ENCODE measurements at places on chromosomes 6 and 20.

DNA sequence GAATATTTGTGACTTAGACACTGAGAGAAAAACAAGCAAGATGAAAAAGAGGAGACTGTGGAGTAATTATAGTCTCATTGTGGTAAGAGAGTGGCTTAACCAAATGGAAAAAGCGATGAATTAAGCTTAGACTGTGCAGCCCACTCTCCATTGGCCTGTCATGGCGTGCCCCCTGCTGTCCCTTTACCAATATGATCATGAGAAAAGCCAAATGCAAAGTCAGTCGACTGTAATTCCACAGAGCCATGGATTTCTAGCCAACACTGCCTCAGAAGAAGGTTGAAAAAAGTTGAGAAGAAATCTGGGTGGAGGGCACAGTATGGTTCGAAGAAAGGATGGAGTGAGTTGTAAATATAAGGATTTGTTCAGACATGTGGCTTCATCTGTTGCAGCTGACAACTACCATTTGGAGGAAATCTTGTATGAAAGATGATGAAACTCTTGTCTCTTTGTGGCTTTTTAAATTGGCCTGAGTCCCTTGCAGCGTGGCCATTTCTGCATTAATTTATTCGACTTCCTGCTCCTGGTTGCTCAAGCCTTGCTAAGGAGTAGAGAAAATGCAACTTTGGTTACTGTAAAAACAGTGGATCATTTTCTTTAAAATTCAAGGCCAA, 251.4 kb downstream of the DOK5 start:
- no peak for DNase-seq

DNA sequence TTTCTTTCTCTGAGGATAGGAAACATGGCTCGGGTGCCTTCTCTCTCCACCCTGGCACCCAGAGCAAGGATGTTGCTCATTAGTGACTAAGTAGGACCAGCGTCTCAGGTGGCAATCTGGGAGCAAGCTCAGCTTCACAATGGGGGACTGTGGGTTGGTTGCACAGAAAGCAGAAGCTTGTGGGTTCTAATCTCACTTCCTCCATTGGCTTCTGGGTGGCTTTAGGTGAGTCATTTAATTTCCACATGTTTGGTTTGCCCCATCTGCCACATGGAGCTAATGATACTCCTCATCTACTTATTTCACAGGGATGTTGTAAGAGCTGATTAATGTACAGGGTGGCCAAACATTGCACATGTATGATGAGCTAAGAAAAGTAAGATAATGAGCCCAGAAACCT, 54.8 kb upstream of the AKIRIN2 start:
- DNase-seq = no peak

DNA sequence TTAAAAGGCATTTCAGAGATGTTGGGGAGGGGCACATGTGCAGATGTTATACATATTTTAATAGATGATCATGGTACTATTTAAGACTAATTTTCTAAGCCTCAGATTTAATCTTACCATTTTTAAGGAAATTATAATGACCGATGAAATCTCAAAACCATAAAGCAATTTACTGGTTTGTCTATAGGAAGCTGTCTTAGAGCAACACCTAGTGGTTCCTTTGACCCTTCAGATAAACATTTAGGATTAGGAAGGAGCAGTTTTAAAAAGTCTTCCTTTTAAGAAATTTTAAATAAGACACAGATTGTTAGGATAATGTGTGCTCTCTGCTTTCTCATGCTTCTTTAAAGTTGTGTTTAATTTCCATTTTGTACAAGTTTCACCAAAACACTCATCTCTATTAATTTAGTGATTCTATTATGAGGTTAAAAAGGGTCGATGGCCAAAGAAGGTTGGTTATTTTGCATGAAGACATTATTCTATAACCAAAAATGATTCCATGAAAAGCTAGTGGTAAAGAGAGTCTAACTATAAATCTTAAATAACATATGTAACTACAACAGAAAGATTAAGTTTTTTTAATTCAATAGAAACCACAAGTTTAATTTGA, 376.4 kb downstream of the HACE1 start:
- no peak for DNase-seq

GRCh38 chr6:36204068-36204753, 7.7 kb downstream of the BRPF3 start:
- DNase-seq = peak; percentile 18

DNA sequence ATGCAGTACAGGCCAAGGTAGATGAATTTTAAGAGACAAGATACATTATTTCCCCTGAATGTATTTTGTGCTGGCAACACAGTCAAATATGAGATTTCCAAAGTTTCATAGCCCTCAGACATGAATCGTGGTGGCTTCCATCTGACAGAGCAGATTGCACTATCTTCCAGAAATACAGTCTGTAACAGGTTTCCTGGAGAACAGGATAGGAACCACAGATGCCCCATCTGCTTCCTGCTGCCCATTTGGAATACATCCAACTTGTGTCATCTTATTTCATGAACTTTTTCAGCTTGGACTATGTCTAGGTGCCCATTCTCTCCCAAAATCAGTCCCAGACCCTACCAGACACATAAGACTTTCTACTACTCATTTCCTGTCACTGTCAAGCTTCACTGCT, 426.0 kb downstream of the KIF16B start:
- no peak for DNase-seq

GRCh38 chr6:102761872-102762271, 1368.4 kb downstream of the GRIK2 start:
- DNase-seq = no peak

GRCh38 chr20:51985013-51985415, 182.7 kb upstream of the SALL4 start:
- DNase-seq = no peak

GRCh38 chr6:12595161-12595811, 121.3 kb upstream of the PHACTR1 start:
- DNase-seq = no peak

DNA sequence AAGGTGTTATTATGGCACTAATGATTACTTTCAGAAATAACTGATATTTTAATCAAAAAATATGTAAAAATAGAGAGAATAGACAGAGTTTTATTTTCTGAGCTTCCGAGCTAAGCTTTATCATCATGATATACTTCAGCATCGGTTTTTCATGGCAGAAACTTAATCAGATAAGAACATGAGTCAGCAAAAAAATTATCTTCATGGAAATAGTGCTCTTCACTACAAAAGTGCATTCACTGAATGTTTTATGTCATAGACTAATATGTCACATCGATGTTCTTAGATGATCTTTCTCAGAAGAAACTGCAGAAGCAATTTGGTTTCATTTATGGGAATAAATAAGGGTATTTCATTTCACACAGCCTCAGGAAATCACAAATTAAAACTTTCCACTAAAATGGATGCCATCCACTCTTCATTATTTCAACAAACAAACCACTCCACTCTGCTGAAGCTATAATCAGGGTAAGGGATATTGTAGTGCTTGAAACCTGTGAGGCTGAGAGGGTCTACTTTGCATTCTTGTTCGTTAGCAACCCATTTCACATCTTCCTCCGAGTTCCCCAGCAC, 10.2 kb upstream of the MAP3K7 start:
- DNase-seq = no peak

- no peak for DNase-seq
Observed at GRCh38 chr6:166924531-166924930, 31.8 kb downstream of the RNASET2 start.

DNA sequence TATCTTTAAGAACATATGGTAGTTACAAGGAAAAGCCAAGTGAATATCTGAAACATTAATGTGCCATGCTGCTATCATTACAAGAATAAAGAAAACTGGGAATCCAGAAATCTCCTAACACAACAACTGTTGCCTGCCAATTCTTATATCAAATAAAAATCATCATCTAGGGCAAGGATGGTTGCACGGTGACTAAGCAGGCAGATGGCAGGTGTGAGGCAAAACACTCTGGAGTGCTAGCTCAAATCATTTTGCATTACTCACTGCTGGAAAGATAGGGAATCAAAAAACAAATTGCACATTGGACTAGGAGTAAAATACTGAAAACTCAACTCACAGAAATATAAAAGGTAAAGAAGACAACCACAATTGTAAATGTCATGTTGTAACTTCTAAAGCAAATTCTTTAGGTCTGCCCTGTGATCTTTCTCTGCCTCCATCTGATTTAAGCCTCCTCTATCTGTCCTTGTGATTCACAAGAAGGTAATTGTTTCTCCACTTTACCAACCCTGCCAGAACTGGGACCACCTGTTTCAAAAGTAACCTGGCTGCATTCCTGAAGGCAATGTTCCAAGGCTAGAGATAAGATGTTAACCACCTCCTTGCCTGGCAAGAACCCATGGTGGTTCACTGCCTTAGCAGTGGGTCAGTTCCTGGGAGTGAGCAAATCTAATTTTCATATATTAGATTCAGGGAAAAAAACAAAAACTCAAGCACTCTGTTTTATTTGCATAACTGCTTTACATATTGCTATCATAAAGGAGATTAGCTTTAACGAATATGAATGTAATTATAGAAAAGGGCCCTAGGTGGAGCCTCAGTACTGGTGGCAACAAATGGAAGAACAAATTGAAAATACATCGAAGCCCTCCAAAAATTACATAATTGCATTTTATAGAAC, 33.1 kb upstream of the LCA5 start:
- no peak for DNase-seq

DNA sequence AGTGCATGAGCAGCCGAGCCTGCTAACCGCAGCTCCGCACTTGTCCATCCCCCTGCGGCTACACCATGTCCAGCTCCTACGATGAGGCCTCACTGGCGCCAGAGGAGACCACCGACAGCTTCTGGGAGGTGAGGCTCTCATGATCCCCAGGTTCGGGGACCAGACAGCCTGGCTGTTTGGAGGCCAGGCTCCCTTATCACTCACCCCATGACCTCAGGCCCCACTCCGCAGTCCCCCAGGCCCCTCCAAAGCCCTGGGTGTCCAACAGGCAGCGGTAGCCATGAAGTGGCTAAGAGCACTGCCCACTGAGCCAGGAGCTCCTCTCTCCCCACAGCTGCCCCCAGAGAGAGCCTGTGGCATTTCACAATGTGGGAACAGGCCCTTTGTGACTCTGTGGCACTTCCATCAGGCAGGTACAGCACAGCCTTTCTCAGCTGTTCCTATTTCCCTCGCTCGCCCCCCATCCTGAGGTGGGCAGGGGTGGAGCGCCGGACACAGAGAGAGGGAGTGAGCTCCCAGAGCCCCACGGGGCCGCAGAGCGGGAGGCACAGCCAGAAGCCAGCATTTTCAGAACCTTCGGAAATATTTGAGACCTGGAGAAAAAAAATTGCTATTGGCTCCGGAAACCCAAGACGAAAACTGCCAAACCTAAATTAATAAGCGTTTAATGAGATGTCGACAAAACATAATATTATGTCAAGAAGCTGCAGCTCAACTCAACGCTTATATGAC, 29.7 kb downstream of the SPDEF start:
- DNase-seq = no peak

DNA sequence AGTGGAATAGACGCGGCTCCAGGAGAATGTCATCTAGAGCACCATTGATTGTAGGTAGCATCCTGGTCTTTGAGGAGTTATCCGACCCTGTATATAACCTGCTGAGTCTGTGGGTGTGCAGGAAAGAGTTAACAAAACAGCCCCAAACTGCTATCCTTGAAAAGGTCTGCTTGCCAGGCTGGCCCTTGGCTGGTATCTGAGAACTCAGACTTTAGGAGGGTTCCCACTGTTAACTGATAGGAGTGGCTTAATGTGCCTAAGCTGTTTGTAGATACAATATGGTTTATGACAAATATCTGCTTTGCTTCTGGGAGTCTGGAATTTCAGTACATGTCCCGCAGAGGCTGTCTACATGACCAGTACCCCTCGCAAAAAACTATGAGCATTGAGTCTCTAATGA, 27.6 kb upstream of the MCUR1 start:
- no peak for DNase-seq

DNA sequence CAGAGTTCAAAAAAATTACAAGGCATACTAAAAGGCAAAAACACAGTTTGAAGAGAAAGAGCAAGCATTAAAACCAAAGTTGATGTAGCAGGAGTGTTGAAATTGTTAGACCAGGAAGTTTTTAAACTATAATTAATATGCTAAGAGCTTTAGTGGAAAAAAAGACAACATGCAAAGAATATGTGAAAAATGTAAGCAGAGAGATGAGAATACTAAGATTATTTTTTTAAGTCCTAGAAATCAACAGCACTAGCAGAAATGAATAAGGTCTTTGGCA, 192.6 kb downstream of the ERMARD start:
- no peak for DNase-seq

DNA sequence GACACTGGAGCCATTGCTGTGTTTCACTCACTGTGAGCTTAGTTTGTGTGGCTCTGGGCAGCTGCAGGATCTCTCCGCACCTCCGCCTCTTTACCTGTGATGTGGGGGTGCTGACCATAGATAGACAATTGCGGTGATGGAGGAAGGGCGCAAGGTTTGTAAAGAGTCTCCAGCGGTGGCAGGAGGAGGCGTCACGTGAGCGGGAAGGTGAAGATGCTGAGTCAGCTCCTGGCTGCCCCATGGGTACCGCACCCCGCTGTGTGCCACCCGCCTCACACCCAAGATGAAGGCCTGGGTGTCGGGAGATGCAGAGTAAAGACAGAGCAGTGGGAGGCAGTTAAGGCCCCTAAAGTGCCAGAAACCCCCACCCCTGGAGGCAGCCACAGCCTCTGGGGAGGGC, 9.0 kb upstream of the KCNQ2 start:
- no peak for DNase-seq

GRCh38 chr20:11852189-11852588, 65.5 kb upstream of the BTBD3 start:
- no peak for DNase-seq

GRCh38 chr6:168456907-168457652, 16.1 kb downstream of the SMOC2 start:
- no peak for DNase-seq

- no peak for DNase-seq
Observed at GRCh38 chr6:31763619-31763940, 1.1 kb downstream of the SAPCD1 start.

DNA sequence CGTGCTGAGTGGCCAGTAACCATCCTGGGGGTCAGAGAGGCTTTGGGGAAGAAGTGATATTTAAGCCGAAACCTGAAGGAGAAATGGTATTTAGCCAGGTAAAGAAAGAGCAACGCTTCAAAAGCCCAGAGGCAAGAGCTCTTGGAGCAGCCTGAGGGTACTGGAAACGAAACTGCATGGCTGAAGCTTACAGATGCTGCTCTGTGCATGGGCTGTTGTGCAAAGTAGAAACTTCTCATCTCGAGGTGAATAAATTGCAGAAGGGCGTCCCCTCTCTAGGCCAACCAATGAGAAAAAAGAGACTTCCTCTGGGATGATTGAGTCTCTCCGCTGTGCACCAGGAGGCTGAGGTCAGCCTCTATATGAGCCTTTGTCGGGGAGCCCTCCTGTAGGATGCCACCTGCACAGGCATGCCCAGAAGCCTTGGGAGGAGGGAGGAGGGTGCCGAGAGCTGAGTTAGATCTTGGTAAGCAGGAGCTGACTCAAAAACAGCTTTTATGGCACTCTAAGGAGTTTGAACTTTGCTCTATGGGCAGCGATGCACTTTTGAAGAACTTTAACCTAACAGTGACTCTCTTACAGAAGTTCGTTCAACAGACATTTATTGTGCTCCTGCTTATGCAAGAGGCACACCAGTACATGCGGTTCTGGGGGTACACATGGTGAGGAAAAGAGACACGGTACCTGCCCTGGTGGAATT, 61.6 kb upstream of the EDN1 start:
- no peak for DNase-seq
